ENCODE measurements at places on chromosomes 11 and 22.
A peak's percentile ranks its signal among the peaks of the same experiment; 100 is the strongest.

DNA sequence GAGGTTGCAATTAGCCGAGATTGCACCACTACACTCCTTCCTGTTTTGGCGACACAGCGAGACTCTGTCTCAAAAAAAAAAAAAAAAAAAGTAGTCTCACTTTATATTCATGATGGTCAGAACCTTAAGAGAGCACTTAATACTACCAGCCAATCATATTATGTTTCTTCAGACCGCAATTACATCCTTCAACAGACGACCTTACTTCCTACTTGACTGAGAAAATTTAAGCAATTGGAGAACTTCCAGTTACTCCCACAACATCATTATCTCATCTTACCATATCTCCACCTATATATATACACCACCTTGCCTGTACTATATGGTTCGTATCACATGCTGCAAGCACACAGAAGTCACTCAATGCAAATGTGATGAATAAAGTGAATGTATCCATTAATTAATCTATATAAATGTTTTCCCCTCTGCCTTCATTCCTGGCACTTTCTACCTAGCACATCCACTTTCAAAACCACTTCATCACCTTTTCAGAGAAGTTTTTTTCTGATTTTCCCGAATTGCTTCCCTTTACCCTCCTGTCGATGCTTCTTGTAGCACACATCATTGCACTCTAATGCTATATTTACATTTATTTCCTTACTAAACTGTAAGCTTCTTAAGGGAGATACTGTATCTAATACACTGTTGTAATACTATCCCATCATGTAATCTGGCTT lies 13.8 kb downstream of the ATP5MG start:
- DNase-seq, result no peak

DNA sequence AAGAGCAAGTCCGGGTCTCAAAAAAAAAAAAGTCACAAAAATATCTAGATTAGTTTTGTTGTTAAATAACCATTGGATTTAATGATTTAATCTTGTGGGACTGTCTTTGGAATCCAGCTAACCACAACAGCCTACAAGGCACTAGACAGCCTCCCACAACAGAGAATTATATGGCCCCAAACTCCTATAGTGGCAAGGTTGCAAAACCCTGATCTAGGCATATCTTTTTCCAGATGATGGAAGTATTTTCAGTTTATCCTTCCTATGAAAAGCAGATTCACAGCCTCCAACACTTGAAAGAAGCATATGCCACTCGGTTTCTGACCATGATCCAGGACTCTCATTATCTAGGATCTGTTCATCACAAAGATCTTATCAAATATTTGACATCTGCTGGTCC lies 5.4 kb upstream of the C11orf87 start:
- DNase-seq, result no peak

DNA sequence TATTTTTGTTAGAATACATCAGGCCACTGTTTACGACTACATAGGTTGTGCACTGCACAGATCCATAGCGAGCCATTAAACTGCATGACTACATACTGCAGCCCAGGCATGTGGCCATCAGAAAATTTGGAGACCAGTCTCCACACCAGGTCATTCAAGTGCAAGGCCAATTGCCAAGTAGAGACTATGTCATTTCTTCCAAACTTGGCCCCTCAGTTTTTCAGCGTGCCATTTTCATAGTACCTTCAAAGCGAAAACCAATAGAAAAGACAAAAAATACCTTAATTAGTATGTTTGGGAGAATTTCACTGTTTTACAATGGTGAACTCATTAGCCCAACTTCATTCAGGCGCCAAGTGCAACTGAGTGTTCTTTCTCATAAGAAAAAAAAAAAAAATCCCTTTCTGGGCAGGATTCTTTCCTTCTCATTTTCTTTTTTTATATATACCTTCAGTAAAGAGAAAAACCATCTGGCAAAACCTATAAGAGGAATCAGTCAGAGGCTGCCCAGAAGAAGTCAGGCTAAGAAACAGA lies 30.4 kb downstream of the PAMR1 start:
- no peak for DNase-seq

DNA sequence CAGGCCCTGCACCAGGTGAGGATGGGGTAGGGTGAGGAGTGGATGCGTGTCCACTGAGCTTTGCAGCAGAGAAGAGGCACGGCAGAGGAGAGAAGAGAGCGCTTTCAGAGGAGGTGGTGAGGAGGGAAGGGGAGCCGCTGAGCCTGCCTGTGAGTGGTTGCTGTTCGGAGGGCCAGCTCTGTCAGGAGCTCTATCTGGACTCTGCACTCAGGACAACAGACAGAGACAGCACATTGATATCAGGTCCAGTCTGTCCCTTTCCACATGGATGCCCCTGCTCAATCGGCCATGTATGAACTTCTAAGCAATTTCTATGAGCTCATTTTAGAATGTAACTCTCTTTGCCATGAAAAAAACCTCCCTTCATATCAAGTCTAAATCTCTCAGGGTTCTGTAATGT lies 158.6 kb downstream of the KIRREL3 start:
- no peak for DNase-seq

- no peak for DNase-seq
Measured at GRCh38 chr11:134669796-134670195, 257.8 kb upstream of the B3GAT1 start.

- no peak for DNase-seq
Measured at GRCh38 chr11:72860592-72860991, 46.4 kb downstream of the ATG16L2 start.

- DNase-seq, result no peak
Measured at GRCh38 chr11:788953-789940, 643 bp downstream of the CEND1 start.

DNA sequence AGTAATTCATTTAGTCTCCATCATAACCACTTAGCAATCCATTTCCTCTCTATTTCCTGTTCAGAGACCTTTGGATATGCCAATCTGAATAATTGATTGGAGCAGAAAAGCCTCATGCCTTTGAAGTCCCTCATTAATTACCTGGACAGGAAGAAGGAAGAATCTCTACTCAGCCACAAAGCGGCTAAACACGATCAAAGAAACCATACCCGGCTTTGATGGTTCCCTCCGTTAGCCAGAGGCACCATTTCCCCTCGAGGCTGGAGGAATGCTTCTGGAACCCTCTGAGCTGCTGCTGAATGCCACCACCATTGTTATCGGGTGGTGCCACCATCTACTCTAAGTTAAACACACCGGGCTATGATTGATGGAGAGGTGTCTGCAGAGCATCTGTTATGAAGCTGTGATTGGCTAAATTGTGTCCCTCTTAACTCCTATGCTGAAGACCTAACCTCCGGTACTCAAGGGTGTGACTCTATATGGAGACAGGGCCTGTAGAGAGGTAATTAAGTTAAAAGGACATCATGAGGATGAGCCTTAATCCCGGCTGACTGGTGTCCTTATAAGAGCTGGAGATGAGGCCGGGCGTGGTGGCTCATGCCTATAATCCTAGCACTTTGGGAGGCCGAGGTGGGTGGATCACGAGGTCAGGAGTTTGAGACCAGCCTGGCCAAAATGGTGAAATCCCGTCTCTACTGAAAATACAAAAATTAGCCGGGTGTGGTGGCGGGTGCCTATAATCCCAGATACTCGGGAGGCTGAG lies 168.6 kb downstream of the CTTN start:
- no peak for DNase-seq

- DNase-seq, result no peak
Measured at GRCh38 chr11:77908835-77909234, 85.6 kb downstream of the INTS4 start.

- no peak for DNase-seq
Measured at GRCh38 chr22:48523091-48523490, 1304.6 kb downstream of the BRD1 start.

DNA sequence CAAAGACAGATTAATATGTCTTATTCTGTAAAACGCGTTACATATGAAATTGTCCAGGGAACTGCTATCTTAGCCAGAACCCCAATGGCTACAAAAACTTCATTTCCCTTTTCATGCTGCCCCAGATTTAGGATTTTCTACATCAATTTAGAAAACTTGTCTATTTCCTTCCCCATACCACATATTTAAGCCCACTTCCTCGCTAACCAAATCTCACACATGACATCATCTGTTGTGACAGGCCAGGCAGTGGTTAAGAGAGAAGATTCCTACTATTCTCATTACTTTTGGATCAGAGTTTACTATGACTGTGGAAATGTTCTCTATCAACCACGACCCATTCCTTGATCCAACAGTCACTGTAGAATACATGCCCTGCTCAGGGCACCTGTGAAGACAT lies 15.9 kb downstream of the CCDC82 start:
- no peak for DNase-seq

GRCh38 chr11:119571311-119571710 lies 148.3 kb upstream of the THY1 start:
- DNase-seq, result no peak

DNA sequence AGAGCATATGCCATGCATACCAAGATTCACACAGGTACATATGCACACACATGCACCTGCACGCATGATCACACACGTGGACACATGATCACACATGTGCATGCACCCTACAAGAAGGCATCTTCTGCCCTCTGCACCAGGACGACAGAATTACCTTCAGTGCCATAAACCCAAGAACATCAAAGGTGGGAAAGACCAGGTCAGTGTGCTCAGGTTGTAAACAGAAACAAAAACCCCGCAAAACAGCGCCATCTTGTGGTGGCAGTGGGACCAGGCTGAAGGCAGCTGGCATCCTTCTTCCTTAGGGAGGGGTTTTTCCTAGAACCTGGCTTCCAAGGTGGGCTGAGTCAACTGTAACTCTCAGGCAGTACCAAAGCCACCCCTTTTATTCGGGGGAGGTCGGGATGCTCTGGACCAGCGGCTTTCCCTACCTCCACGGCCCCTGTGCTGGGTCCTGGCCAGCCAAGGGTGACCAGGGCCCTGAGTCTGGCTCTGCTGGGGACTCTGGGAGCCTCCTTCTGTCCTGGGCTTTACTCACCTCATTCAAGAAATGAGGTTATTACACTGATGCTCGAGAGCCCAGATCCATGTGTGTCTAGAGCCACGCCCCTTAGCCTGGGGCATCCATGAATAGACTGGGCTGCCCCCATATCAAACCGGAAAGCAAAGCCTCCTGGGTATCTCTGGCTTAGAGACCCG lies 69.4 kb upstream of the FGF3 start:
- peak; percentile 65 for DNase-seq

GRCh38 chr11:10653946-10654810 lies 39.4 kb downstream of the IRAG1 start:
- DNase-seq, result peak; percentile 38

DNA sequence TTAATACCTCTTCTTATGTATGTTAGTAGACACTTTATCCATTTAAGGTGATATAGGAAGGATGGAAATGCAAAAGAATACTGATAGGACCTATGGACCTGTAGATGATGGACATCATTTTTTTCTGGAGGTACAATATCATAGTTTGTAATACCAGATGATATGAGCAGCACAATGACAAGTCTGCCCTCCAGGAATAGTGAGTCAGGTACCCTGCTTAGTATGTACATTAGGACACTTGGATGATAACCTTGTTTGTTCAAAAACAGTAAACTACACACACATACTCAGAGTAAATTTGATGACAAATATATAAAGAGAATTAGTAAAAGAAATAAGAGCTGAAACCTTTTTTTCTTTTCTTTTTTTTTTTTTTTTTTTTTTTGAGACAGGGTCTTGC lies 58.7 kb upstream of the B3GNT6 start:
- no peak for DNase-seq

GRCh38 chr22:30821863-30822215 lies 127.2 kb downstream of the OSBP2 start:
- DNase-seq, result no peak

DNA sequence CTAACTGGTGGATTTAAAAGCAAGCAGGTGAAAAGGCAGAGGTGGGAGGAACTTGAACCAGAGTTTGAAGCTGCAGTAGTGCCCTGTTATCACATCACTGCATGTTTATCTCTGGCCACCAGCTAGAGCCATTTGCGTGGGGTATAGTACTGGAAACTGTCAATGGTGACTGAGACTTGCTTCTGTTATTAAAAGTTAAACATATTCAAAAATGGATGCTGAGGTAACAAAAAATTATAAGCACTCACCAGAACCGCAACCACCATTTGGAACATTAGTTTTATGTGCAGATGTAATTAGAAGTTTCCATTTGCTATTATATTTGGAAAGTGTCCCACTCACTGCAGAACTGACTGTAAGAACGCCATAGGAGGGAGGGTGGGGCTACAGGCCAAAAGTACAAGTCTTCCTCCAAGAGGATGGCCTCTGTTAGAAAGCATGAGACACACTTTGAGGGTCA lies 1.2 kb upstream of the CD59 start:
- no peak for DNase-seq
